ENCODE measurements at places on chromosomes 3 and 15. TPM values are rescaled to one million over a fixed set of nuclear protein-coding genes. Genes with fewer than 3 reads are reported as not detected.

- no peak for DNase-seq
These were observed 84.6 kb upstream of the COL6A5 start for GRCh38 chr3:130260918-130261317.

The CADM2 gene
- 0.97 TPM for total RNA-seq

DNA sequence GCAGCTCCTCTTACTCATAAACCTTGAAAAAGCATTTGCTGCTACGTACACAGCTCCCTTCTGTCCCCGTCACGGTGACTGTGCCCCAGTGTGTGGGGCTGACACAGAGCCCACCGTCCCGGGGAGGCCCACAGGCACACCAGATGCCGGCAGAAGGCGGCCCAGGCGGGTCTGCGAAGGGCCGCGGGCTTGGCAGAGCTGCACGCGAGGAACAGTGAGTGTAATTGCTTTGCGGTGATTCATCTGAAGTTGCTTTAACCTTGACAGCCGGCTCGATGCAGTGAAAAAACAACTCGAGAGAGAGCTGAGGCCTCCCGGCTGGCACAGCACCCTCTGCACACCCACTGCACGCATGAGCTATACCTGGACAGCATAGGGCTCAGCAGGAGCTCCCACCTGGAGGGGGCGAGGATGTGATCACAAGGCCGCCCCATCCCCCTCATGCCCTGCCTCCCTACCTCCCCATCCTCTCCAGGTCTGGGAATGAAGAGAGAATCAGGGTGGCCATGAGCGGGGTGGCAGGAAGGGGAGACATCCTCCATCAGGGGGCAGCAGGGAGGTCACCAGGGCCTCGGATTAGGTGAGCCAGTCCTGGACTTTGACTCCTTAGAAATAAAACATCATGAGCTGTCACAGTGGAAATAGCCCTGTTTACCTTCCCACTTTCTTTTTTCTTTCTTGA is 172.7 kb downstream of the MEGF11 start:
- peak; percentile 36 for DNase-seq

- no peak for DNase-seq
These were observed 380.9 kb downstream of the EDEM1 start for GRCh38 chr3:5568451-5568850.

GRCh38 chr3:38840987-38841386 is 25.0 kb upstream of the SCN10A start:
- no peak for DNase-seq

The GOLGA8G gene
- total RNA-seq = not detected

- DNase-seq = no peak
These were observed 112.4 kb upstream of the PFN2 start for GRCh38 chr3:150082898-150083654.

DNA sequence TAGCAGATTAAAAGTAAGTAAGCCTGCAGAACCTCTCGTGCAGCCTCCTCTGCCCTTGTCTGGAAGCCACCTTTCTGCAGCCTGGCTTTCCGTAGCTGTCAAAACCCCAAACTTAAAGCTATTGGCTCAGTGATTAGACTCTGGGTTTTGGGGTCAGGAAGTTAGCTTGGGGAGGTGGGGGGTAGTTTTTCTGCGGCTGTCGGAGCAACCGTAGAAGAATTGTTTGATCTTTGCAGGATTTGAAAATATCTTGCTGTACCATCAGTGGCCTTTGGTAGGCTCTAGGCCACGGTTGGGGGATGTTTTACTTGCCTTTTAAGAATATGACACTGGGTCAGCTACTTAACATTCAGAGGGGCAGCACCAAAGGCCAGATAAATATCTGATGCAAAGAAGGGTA is 88.4 kb upstream of the RASGRP1 start:
- DNase-seq = no peak

- DNase-seq = no peak
These were observed 369.4 kb downstream of the MAGI1 start for GRCh38 chr3:65669163-65669875.

GRCh38 chr3:72269475-72269874 is 484.5 kb upstream of the PROK2 start:
- no peak for DNase-seq

DNA sequence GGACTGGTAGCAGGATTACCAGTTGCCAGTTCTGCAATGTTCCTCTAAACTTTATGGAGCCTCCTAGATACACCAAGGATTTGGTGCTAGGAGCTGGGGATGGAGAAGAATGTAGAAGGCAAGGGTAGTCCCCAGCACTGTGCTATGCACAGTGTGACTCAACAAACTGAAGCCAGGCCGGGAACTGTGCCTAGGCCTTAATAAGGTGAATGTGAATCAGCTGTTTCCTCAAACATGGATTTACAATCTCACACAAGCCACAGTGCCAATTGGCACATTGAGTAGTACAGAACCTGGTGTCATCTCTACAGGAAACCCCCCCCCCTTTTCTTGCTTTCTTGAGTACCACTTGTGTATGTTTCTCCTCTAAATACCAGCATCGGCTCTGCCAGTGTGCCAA is 32.5 kb downstream of the MRPS25 start:
- DNase-seq = no peak

DNA sequence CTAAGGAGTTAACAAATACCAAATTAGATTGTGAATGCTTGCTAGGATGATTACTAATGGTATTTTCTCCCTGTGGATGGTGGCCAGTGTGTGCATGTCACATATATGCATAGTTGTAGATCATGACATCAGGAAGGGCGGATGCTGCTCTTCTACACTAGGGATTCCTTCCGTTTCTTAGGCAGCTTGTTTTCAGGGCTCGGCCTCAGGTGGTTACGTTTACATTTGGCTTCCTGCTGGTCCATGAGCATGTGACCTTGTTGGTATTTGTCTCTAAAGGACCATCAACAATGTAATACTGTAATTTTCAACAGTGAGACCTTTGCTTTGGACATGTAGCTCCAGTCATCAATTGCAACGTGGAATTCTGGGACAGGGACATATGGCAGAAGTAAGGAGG is 221.4 kb downstream of the NR1D2 start:
- no peak for DNase-seq

The PPM1L gene
- 12.2 TPM for total RNA-seq

GRCh38 chr15:56631765-56632164 is 101.5 kb downstream of the ZNF280D start:
- DNase-seq = no peak

DNA sequence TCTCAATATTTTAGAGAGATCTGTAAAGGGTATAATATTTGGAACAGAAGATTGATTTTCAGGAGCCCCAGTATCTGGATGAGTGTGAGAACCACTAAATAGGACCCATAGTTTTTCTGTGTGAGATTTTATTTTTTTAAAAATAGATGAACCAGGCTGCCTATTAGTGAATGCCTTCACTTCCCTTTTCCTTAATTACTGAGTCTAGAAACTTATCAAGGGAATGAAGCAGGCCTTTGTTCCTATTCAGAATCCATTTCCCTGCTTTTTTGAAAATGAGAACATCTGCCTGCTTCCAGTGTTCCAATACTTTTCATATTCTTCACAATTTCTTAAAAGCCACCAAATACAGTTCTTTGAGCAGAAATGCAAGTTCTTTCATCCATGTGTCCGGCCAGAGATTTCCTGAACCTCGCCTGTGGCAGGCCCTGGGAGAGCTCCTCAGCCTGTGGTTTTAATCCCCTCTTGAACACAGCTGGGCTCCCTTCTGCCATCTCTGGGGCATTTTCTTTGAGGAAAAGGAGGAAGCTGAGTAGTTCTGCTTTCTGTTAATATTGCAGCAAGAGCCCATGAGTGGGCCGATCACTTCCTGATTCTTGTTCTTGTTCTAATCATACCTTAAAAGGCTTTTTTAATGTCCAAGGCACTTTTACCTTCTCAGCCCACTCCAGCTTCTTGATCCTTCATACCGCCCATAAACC is 4.7 kb downstream of the EHD4 start:
- DNase-seq = no peak

The NR2E3 gene
- total RNA-seq = not detected

DNA sequence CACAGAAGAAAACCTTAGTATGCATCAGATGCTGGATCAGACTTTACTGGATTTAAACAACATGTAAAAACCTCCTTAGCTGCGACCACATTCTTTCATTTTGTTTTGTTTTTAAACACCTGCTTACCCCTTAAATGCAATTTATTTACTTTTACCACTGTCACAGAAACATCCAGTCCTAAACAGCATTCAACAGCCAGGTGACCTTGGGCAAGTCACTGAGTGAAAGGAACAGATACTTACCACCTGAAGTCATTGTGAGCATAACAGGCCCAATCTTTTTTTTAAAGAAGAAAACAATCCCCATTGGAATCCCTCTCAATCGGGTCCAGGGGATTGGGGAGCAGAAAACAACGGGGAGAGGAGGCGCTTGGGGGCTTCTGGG is 390 bp downstream of the STARD5 start:
- no peak for DNase-seq

The TERC gene
- 3.2 TPM for total RNA-seq

DNA sequence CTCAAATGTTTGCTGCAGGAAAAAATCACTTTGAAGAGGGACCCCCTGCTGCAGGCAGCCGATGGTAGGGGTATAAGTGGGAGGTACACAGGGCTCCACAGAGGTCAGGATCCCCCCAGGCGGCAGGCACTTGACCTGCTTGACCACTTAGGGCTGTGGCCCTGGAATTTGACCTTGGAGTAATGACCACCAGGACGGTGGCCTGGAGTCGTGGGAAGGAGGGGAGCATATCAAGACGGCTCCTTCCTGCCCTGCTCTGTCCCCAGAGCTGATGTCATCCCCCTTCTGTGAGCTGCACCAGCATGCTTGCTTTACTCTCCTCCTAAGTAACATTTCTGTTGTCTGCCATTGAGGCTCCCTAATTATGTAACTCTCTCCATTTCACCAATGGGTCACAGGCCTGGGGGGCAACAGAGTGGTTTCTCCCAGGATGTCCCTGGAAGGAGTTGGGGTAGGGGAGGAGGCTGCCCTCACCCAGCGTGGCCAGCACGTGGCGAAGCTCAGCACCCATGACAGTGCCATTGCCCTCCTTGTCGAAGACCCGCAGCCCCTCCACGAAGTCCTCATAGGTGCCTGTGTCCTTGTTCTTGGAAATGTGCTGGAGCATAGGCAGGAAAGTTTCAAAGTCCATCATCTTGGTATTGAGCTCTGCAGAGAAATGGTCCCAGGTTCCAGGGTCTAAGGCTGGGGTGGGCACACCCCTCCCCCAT is 4.1 kb downstream of the MYL3 start:
- DNase-seq = no peak

GRCh38 chr15:99526671-99527070 is 39.1 kb upstream of the MEF2A start:
- DNase-seq = no peak

DNA sequence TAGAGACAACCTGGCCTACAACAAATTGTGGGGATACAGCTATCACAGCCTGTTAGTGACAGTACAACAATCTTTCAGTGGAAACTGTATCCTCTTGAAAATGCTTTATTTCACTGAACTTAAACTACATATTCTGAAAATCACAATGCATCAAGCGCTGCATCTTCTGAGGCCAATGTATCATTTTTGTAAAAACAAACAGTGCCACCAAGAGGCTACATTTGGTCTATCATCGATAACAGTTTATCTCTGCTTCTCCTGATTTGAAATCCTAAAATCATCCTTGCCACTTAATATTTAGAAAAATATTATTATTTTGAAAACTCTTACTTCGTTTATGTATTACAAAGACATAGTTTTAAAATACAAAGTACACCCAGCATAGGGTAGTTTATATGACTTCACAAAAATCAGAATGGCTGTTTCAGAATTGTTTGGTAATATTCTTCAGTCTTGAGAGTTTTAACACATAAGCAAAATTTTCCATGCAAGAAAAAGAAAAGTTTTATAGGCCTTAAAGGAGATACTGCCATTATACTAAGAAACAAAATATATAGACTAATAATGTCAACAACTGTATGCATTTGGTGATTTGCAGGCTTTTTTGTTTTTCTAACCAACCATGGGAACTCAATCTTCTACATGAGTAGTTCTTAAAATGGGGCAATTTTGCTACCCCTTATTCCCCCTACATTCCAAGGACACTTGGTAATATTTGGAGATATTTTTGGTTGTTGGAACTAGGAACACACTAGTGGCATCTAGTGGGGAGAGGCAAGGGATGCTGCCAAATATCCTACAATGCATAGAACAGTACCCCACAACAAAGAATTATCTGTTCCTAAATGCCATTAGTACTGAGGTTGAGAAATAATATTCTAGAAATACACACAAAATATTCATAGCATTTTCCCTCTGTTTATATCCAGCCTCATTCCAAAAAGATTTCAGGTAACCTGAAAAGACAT is 42.3 kb downstream of the WDR72 start:
- no peak for DNase-seq

- no peak for DNase-seq
These were observed 90.6 kb upstream of the MYZAP start for GRCh38 chr15:57500979-57501576.

GRCh38 chr3:5231074-5231473 is 43.6 kb downstream of the EDEM1 start:
- DNase-seq = no peak

DNA sequence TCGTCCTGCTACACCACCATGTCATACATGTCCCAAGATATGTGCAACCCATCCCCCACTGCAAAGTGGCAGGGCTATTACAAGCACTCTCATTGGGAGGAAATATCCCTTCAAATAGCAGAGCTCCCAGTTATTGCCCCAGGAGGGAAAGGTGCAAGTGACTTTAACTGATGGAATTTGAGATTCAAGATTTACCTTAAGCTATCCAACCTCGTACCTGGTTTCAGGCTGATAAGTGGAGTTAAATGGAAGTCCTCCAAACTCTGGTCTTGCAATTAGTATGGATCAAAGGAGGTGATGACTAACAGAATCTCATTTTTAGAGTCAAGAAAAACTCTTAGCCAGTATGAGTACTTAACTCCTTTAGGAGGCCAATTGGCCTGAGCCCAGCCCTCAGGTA is 2.1 kb downstream of the SLCO2A1 start:
- no peak for DNase-seq

GRCh38 chr15:100338971-100339444 is 2.8 kb downstream of the ADAMTS17 start:
- peak; percentile 78 for DNase-seq

The NAALADL2 gene
- total RNA-seq = 3.5 TPM

- DNase-seq = no peak
These were observed 309.1 kb upstream of the C2CD4B start for GRCh38 chr15:62474021-62474770.
